Activated naive CD8-positive, alpha-beta T cell treated with anti-CD3 and anti-CD28 coated beads for 36 hours (primary cell): ENCODE measurements at places on chromosomes 5 and 9.

DNA sequence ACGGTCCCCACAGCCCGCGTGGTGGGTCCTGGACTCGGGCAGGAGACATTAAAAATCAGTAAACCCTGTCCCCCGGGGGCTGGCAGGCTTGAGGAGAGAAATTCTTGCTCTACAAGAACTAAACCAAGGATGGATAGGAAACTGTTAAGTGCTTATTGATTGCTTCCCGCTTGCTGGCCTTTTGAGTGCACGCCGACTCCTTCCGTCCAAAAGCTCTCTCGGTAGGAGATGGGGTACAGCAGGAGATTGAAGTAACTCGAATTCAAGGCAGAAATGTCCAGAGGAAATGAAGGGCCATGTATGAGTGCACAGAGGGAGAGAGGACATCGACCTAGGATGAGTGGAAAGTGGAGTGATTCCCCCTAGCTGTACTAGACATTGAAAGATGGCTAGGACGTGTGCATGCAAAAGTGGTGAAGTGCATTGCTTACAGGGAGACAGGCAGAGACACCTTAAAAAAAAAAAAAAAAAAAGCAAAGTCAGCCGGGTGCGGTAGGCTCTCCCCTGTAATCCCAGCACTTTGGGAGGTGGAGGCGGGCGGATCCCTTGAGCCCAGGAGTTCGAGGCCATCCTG, 923 bp downstream of the RECK start:
- DNase-seq, result no peak

GRCh38 chr5:43855452-43855851, 252.5 kb downstream of the NNT start:
- DNase-seq, result no peak

GRCh38 chr9:92507496-92507895, 25.2 kb upstream of the ASPN start:
- no peak for DNase-seq

DNA sequence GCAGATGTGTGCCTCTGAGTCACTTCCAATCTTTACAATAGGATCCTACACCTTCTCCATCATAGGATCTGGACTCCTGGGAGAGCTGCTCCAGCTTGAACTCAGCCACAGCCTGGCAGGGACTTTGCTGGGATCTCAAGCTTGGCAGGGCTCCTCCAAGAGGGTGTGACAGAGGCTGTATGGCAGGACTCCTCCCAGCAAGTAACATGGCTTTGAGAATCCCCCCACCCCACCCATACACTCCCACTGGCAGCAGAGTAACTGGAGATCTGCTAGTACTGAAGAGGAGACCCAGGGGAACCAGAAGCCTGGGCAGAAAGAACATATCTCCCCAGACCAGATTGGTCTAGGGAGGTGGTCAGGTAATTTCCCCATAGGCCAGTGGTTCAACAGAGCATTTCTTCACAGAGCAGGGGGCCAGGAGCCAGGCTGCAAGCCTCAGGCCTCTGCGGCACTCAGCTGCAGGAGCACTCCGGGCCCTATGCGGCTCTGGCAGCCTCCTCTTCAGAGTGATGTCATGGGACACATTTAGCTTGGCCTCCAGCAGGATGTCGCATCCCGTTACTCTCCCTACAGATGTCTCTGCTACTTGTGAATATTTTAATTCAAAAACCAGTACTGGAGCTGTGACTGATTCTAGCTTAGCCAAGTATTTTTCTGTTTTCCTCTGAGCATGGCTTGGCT, 1.7 kb upstream of the ACSL6 start:
- DNase-seq, result no peak

DNA sequence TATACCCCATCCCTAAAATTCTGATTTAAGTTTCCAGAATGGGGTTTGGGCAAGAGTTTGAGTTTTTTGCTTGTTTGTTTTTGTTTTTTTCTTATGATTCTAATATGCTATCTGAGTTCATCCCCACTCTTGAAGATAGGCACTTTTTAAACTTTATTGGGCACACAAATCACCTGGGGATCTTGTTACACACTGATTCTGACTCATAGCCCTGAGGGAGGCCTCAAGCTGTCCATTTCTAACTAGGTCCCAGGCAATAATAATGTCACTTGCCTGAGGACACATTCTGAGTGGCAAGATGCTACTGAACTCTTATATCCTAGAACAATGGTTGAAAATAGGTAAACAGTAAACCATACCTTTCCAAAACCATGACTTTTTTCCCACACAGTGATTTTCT, 22.8 kb upstream of the ABLIM3 start:
- no peak for DNase-seq

DNA sequence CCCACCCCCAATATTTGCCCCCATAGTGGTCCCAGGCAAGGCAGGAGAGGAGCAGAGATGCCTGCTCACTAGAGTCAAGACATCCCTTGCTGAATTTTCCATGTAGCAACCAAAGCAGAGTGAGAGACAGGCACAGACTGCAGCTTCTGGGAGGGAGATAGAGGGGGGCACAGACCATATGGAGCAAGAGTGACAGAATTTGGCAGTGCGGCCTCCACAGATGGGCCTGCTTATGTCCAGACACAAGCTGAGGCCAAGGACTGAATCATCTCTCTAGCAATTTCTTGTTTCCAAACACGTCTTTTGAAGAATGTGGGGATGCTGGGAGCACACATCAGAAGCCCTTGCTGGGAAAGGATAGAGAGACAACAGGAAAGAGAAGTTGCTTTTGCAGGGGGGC, 53.0 kb upstream of the ALDH1B1 start:
- no peak for DNase-seq

DNA sequence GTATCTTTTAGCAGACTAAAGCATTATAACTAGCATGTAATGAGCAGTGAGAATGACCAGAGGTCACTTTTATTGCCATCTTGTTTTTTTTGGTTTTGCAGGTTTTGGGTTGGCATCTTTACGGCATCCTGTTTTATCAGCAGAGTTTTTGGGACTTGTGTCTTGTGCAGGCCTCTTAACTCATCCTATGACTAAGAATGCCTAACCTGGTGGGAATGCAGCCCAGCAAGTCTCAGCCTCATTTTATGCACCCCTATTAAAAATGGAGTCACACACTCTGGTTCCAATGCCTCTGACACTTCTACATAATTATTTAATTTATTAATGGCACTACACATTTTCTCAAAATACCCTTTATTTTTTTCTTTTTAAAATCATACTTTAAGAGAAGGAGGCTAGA, 726.5 kb upstream of the RIOK2 start:
- DNase-seq, result no peak

DNA sequence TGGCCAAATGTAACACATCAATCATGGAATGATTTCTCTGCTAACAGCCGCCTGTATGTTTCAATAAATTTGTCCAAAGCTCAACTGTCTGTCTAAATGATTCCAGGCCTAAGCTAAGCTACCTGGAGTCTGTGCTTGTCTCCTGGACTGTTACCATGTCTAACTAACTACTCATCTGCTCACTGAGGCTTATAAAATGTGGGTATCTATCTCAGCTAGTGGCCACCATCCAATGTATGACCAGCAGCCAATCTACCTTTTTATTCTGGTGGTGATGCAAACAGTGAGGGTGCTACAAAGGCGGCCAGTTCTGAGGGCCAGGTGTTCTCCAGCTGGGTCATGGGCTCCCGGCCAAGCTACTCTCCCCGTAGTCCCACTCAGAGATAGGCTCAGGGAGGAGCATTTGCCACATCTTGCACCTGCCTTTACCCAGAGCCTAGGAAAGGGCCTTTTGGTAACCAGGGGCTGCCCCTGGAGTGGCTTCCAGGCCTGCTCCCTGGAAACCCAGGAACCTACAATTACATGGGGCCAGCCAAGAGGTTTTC, 59.1 kb downstream of the PFDN1 start:
- DNase-seq, result no peak

GRCh38 chr5:90709323-90710155, 150.9 kb downstream of the ADGRV1 start:
- peak; percentile 1 for DNase-seq

DNA sequence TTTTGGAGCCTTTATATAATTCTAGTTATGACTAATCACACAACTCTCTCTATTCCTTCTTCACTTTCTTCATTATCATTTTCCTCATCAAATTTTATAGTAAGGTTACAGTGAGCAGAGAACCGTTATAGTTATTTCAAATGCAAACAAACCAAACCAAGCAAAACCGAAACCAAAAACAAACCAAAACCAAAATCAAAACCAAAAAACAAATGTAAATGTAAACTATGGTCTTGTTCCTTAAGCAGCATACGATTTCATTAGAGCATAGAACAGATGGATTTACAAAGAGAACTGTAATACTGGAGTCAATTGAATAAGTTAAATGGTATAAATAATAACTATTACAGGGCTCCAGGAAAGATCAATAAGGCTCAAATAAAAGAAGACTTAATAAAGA, 447.1 kb downstream of the LRRC70 start:
- DNase-seq, result no peak

DNA sequence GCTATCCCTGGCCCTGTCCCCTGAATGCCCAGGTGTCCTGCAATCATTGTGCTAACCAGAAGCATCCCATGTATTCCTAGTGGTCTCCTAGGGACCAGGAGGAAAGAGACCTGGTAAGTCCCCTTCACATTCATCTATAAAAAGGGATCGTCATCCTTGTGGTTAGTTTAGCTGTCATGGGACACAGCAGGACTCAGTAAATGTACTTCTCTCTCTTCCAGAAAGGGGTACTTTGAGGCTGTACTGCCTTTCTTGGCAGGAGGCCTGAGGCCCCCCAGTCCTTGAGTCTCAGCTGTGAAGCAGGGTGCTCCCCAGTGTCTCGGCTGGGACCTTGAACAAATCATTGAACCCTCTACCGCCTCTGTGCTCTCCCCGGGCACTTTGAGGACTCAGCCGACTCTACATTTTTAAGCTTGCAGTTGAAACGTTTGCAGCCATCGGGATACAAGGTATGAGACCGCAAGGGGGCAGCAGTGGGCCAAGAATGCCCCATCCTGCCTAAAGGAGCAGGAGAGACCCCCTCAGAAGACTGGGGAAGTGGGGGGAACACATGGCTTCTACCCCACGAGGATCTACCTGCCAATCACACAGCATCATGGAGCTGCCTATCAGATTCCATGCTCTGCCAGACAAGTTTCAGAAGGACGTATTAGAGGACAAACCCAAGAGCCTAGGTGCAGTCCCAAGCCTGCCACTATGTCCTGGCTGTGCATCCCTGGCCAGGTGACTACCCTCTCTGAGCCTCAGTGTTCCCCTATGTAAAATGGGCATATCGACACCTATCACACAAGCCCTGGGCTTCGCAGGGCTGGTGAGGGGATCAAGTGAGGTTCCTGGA, 2.4 kb upstream of the PHYKPL start:
- peak; percentile 78 for DNase-seq

DNA sequence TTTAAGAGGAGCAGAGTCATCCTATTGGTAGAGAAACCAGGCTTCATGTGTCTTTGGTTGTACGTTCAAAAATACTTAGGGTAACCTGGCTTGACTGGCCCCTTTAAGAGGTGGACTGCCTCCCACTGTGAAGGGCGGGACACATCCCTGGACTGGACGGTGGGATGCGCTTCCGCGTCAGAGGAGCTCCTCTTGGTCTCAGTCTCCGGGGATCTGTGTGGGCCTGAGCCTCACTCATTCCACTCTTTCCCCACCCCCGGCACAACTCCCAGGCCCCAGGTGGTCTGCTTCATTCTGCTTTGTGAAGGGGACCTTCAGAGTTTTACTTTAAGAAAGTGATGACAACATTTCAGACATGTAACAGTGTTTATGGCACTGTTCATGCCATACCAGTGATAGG, 601.1 kb downstream of the IRX1 start:
- no peak for DNase-seq

DNA sequence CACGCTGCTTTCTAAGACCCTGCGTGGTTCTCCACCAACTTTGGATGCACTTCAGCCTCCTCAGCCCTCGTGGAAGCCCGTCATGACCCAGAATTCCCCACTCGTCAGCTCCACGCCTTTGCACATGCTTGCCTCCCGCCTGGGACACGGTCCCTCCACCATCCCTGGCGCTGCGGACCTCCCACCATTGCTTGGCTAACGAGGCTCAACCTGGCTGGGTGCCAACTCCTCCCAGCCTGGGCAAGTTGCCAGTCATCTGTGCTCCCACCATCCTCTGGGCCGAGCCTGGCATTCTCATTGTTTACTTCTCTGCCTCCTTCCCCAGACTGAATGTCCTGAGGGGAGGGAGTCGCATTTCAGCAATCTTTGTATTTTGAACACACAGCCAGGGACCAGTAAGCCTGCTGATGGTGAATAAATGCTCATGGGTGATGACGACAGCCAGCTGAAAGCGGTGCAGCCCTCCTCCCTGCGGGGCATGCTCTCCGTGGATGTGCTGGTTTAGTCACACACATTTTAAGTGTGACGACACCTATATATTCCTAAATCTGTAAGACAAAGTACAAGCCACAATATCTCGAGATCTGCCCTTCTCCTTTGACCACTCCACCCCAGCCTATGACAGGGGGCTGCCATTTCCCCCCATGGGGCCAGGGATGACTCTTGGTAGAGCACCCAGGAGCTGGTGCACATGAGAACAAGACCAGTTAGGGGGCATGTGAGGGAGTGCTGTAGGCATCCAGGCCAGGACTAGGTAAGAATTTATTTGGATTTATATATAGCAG, 37.6 kb downstream of the ANKRD33B start:
- DNase-seq, result no peak

DNA sequence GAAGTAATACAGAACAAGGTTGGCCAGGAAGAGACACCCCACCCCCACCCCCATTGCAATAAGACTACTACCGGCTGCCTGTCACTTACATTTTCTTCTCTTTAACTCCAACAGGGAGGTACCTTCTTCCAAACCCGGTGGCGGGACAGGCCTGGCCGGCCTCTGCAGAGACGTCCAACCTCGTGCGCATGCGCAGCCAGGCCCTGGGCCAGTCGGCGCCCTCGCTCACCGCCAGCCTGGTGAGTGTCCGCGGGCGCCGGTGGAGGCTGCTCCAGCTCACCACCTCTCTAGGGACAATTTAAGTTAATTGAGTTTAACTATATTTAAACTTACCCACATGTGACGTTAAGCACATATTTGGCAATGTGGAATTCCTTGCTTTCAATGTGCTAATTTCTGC, 192.4 kb downstream of the MAST4 start:
- no peak for DNase-seq

DNA sequence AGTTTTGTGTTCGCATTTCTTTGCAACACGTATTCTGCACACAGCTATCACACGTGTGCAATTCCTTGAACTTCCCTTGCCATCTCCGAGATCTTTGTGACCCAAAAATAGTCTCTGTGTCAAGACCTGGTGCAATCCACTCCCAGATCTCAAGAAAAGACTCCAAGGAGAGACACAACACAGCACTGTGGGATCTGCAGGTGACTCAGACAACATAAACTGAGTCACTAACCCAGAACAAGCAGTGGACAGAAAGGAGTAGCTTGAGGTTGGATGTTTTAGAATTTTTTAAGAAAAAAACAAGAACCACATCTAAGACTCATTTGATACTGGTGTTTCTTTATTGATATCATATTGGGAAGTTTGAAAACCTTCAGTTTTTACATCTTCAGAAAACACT, 396.9 kb downstream of the AGTPBP1 start:
- no peak for DNase-seq

DNA sequence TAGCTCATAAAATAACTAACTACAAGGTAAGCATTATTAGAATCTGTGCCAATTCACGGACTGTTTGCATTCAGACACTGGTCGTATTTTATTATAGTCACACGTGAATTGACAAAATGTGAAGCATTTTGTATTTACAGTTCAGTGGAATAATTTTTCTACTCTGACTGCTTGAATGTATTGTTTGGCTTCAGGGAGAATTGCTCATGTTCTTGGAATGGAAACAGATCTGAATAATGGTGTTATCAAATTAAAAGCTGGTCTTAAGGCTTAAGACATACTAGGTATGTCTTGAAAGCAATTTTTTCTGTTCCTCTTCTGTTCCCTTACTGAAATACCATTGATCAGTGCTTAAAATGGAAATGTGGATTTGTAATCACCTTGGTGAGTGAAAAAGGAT, 543.7 kb upstream of the TLE4 start:
- no peak for DNase-seq

GRCh38 chr9:27726244-27727081, 153.2 kb upstream of the C9orf72 start:
- DNase-seq, result peak; percentile 47
